ENCODE measurements at places on chromosomes 2 and 18.

- no peaks in the 10 kb centered on the region for H3K27me3 ChIP-seq
- no peak overlapping the region for H3K4me3 ChIP-seq
- DNase-seq: no peak
- H3K36me3 ChIP-seq: no peaks in the 10 kb centered on the region
Measured at GRCh38 chr2:226979004-226979403, 143.2 kb downstream of the RHBDD1 start.

DNA sequence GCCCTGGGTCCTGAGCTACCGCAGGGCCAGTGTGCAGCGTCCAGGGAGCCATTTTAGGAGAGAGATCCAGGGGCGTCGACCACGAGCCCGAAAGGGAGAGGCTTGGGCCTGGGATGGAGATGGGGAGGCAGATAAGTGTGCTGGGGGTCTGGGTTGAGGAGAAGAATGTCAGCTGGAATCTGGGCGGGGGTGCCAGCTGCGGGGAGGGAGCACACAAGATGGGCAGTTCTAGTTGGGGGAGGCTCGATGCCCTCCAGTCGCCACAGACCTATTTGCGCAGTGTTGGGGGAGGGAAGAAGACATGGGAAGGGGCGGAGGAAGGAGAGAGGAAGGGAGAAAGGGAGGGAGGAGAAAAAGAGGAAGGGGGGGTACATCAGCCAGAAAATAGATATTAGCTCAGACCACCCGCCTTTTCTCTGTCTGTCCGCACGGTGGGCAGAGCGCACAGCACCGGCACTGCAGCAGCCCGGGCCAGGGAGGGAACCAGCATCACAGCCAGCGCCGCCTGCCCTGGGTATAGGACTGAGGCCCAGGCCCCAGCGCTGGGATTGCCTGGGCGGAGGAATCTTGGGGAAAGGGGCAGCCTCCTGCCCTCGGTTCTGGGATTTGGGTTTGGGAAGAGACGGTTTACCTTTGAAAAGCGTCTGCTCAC lies 1.9 kb upstream of the HOXD11 start:
- no peaks in the 10 kb centered on the region for H3K36me3 ChIP-seq
- peaks cover 14% of the 10 kb centered on the region for H3K4me1 ChIP-seq
- H3K27me3 ChIP-seq: peaks cover 99% of the 10 kb centered on the region
- DNase-seq: no peak
- H3K4me3 ChIP-seq: no peak overlapping the region
- H3K27ac ChIP-seq: no peak overlapping the region

- H3K36me3 ChIP-seq: no peaks in the 10 kb centered on the region
- no peak overlapping the region for H3K27ac ChIP-seq
- H3K27me3 ChIP-seq: no peaks in the 10 kb centered on the region
- DNase-seq: no peak
- no peak overlapping the region for H3K4me3 ChIP-seq
Measured at GRCh38 chr2:51247252-51247805, 215.4 kb upstream of the NRXN1 start.

GRCh38 chr2:99573634-99574251 lies 83.9 kb upstream of the REV1 start:
- peaks cover 8% of the 10 kb centered on the region for H3K4me1 ChIP-seq
- H3K27me3 ChIP-seq: no peaks in the 10 kb centered on the region
- no peak overlapping the region for H3K4me3 ChIP-seq
- DNase-seq: no peak
- no peaks in the 10 kb centered on the region for H3K36me3 ChIP-seq
- H3K27ac ChIP-seq: no peak overlapping the region

GRCh38 chr2:220152281-220152935 lies 525.0 kb downstream of the SLC4A3 start:
- no peaks in the 10 kb centered on the region for H3K27me3 ChIP-seq
- DNase-seq: no peak
- no peaks in the 10 kb centered on the region for H3K4me1 ChIP-seq
- no peak overlapping the region for H3K27ac ChIP-seq
- no peak overlapping the region for H3K4me3 ChIP-seq
- no peaks in the 10 kb centered on the region for H3K36me3 ChIP-seq

- no peak overlapping the region for H3K4me3 ChIP-seq
- peak; percentile 35 for DNase-seq
- H3K4me1 ChIP-seq: no peaks in the 10 kb centered on the region
Measured at GRCh38 chr18:46060359-46060841, 11.7 kb downstream of the PSTPIP2 start.

DNA sequence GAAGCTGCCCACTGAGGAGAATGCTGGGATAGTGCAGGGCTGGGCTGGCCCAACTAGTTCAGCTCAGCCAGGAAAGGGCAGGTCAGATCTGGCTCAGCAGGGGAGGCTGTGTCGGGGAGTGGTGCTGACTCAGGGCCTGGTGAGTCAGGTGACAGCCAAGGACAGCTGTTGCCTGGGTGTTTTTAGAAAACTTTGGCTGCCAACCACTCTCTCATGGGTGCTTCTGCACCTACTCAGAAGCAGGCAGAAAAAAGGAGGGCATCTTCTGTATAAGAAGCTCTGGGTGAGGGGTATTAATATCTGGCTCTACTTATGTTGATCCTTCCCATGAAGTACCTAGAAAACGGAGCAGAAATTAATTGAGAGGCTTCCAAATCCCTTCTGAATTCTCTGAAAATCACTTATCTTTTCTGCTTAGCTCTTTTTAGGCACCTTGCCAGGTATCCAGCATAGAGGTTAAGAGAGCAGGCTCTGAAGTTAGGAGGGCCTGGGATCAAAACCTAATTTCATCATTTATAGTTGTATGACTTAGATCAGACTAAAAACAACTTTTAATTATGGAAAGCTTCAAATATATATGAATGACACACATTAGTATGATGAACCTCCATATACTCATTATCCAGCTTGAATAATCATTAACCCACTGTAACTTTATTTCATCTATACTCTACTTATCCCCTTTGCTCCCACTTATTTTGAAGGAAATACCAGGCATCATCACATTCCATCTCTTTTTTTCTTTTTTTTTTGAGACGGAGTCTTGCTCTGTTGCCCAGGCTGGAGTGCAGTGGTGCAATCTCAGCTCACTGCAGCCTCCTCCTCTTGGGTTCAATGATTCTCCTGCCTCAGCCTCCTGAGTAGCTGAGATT lies 15.5 kb upstream of the RAB10 start:
- no peaks in the 10 kb centered on the region for H3K4me1 ChIP-seq
- no peak overlapping the region for H3K4me3 ChIP-seq
- H3K27me3 ChIP-seq: no peaks in the 10 kb centered on the region
- DNase-seq: peak; percentile 53
- H3K36me3 ChIP-seq: no peaks in the 10 kb centered on the region

DNA sequence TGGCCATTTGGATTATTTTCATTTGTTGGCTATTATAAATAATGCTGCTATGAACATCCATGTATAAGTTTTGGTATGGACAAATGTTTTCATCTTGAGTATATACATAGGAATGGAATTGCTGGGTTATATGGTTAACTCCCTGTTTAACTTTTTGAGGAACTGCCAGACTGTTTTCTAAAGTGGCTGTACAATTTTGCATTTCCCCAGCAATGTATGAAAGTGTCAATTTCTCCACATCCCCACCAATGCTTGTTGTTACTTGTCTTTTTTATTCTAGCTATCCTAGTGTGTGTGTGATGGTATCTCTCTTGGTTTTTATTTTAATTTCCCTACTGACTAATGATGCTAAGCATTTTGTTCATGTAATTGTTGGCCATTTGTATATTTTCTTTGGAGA lies 90.6 kb upstream of the CYP26B1 start:
- no peak overlapping the region for H3K27ac ChIP-seq
- H3K4me3 ChIP-seq: no peak overlapping the region
- no peaks in the 10 kb centered on the region for H3K4me1 ChIP-seq
- DNase-seq: no peak
- no peaks in the 10 kb centered on the region for H3K36me3 ChIP-seq
- no peaks in the 10 kb centered on the region for H3K27me3 ChIP-seq

DNA sequence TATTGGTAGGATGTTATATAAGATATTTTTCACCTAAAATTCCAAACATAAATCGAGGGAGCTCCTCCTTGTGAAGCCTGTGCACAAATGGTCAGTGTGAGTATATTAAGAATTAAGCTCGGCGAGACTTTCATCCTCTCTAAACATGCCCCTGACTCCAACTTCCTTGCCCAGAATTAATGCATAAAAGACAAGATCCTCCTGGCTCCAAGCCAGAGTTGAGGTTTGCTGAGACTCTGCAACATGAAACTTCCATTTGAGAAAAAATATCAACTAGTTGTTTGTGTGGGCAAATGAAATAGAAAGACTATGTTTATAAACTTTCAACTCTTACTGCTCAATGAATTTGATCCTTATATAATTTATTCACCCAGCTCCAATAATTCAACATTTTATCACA lies 68.1 kb downstream of the CCDC178 start:
- H3K27ac ChIP-seq: no peak overlapping the region
- H3K4me3 ChIP-seq: no peak overlapping the region
- no peak for DNase-seq
- no peaks in the 10 kb centered on the region for H3K27me3 ChIP-seq
- no peaks in the 10 kb centered on the region for H3K36me3 ChIP-seq

GRCh38 chr2:73081181-73081671 lies 9.7 kb upstream of the SFXN5 start:
- peaks cover 9% of the 10 kb centered on the region for H3K4me1 ChIP-seq
- no peaks in the 10 kb centered on the region for H3K36me3 ChIP-seq
- no peak overlapping the region for H3K4me3 ChIP-seq
- no peaks in the 10 kb centered on the region for H3K27me3 ChIP-seq

GRCh38 chr2:12006850-12007249 lies 260.4 kb downstream of the LPIN1 start:
- no peak overlapping the region for H3K27ac ChIP-seq
- peak; percentile 49 for DNase-seq
- no peaks in the 10 kb centered on the region for H3K4me1 ChIP-seq
- no peaks in the 10 kb centered on the region for H3K36me3 ChIP-seq

DNA sequence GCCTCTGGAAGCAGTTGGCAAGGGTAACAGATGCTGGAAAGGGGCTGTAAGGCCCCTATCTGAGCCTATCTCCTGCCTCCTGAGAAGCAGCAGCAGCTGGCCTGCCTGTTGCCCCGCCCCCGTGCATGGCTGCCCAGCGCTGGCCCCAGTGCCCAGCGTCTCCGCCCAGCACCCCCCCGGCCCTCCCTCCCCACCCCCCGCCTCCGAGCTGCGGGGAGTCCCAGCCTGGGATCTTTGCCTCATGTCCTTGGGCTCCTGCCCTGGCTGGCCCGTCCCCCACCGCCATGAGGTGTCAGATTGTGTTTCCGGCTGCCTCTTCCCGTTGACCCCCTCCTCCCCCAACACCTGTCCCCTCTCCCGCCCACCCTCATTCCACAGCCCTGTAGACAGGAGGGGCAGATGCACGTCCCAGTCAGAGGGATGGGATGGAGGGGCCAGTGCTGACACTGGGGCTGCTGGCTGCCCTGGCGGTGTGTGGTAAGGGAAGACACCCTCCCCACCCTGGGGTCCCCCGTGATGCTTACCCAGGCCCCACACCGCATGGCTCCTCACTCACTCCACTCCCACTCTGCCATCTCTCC lies at the start of gene CHRND:
Gene CHRND (plus strand): TSS at position 370 of the 581 bp plus-strand sequence. CDS start 56 bp downstream, at position 426.
- no peaks in the 10 kb centered on the region for H3K36me3 ChIP-seq
- H3K4me3 ChIP-seq: no peak within 1 kb of the TSS
- DNase-seq: no peak

DNA sequence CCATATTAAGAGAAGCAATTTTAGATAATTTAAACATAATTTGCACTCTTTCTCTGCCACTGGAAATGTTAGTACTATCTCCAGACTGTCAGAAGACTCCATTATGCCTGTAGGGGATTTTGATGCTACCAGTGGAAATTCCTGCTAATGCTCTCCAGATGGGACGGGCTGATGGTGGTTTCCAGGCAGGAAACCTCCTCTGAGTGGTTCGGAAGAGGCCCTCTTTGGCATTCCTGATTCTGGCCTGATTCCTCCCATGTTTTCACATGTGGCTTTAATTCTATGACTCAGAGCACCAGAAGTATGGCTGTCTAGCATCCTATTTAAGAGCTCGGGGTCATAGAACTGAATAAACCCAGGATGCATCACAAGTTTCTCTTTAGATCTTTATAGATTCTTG lies 70.9 kb upstream of the ST6GAL2 start:
- no peaks in the 10 kb centered on the region for H3K36me3 ChIP-seq
- no peak overlapping the region for H3K27ac ChIP-seq
- H3K4me3 ChIP-seq: no peak overlapping the region
- no peaks in the 10 kb centered on the region for H3K4me1 ChIP-seq

GRCh38 chr2:28927878-28928277 lies 33.4 kb downstream of the WDR43 start:
- H3K4me1 ChIP-seq: no peaks in the 10 kb centered on the region
- peaks cover 85% of the 10 kb centered on the region for H3K36me3 ChIP-seq
- no peaks in the 10 kb centered on the region for H3K27me3 ChIP-seq
- H3K4me3 ChIP-seq: no peak overlapping the region
